ENCODE measurements at places on chromosomes 1 and 21. TPM values are rescaled to one million over a fixed set of nuclear protein-coding genes. Genes with fewer than 3 reads are reported as not detected.

Gene PSRC1
- total RNA-seq = 6.1 TPM

Gene URB2
- total RNA-seq = 22.3 TPM

Gene SPRR5
- total RNA-seq = not detected

Gene KCNE1
- not detected for total RNA-seq

Gene FBXO2
- total RNA-seq = 0.32 TPM

Gene MATN1
- 0.24 TPM for total RNA-seq

Gene CNN3
- 34.6 TPM for total RNA-seq

Gene DDX20
- total RNA-seq = 21.8 TPM

Gene CCDC185
- not detected for total RNA-seq

- no peak for DNase-seq
Observed at GRCh38 chr1:22636353-22636752, at the start of gene C1QA. Gene C1QA, plus strand, starts transcription at chr1:22636628. Its CDS starts 989 bp downstream, at chr1:22637617.

DNA sequence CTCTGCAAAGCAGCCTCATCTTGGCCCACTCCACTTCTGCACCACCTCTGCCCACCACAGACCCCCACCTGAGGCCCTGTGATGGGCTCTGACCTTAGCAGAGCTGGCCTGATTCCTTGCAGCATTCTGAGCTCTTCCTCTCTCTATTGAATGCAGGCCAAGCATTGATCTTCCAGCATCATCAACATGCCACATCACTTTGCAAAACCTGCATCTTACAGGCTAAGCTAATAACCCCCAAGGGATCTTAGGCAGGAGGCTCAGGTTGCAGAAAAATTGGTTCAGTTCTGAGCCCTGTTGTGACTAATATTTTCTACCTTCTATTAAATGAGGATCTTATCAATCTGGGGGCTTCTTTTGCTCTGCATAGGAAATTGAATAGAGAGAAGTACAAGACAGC lies 78.7 kb downstream of the ATP1A1 start:
- no peak for DNase-seq

- no peak for DNase-seq
Observed at GRCh38 chr1:53578358-53578757, 119.2 kb downstream of the DMRTB1 start.

DNA sequence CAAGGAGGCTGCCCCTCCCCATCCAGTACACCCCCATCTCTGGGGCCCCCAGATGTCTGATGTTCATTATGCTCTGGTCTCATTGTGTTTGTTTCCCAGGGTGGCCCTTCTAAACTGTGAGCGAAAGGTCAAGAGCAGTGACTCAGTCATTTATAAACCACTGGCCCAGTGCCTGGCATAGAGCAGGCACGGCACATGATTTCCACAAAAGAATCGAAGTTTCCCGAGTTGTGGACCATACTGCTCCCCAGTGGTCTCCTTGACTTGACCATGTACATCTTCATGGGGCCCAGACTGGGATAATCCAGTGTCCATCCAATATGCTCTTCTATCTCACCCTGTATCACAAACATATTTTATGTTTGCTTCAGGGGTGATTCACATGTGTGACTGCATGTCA lies 153.3 kb downstream of the NR5A2 start:
- no peak for DNase-seq

DNA sequence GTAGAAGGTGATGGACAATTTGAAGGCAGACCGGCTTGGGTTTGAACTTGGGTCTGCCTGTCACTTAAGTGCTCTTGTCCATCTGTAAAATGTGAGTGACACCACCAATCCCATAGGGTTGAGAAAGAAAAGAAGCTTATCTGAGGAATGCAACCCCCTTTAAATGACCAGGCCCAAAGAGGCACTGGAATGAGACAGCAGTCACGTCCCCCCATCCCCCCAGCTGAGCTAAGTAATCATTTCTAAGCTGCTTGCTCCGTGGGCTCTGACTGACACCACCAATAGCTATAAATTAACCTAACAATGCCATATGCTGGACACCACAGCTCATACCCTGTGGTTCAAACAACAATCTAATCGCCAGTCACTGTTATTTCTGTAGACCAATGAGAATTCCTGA lies 15.1 kb downstream of the LCA5L start:
- no peak for DNase-seq

GRCh38 chr1:195574511-195574910 lies 1033.7 kb downstream of the KCNT2 start:
- no peak for DNase-seq

GRCh38 chr1:55037733-55038551 lies 1.4 kb upstream of the PCSK9 start:
- no peak for DNase-seq

DNA sequence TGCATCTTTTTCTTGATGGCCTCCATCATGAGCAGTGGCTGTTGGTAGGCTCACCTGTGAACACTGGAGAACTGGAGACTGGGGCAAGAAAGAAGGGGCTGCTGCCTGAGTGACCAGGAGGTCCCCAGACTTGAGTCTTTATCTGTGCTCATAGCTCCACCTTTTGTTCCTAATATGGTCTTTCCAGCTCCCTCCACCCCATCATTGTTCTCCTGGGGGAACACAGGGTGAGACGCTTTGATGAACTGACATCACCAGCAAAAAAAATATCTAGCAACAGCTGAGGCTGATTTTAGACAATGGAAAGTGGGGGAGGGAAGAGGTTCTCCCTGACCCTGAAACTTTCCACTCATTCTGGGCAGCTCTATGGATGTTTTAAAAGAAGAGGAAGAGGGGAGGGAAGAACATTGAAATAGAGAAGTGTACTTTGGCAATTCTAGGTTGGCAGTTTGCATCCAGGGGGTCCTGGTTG lies at the start of gene TPM3:
Gene TPM3, minus strand, starts transcription at position 111 of the 472 bp plus-strand sequence. Its CDS starts 82 bp downstream, at position 29.
- DNase-seq = no peak
